Right atrium auricular region (tissue), 2 donors: ENCODE measurements at places on chromosomes 12 and 14. TPM values are rescaled to one million over a fixed set of nuclear protein-coding genes. Genes with fewer than 3 reads are reported as not detected.

The AMDHD1 gene
- 0.63 TPM for total RNA-seq

DNA sequence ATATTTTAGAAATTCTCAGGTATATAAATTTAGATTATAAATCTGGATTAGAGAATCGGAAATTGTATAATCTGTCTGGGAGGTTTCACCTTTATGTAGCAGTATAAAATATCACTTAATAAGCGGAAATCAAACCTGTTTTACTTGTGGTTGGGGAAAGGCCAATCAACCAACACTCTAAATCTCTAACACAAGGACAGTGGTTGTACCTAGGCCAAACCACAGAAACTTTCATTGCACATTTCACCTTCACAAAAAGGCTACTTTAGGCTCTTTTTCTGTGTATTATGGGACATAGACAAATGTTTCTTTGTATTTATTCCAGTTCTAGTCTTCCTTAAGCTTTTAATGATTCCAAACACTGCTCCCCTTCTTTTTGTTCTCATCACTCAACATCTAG lies 19.8 kb downstream of the ERH start:
- DNase-seq: no peak

- no peak for DNase-seq
Measured at GRCh38 chr14:59359431-59360124, 105.6 kb downstream of the GPR135 start.

The PRKCH gene
- 40.3 TPM for total RNA-seq

GRCh38 chr12:1815814-1816729 lies 4.3 kb upstream of the LRTM2 start:
- no peak for DNase-seq

DNA sequence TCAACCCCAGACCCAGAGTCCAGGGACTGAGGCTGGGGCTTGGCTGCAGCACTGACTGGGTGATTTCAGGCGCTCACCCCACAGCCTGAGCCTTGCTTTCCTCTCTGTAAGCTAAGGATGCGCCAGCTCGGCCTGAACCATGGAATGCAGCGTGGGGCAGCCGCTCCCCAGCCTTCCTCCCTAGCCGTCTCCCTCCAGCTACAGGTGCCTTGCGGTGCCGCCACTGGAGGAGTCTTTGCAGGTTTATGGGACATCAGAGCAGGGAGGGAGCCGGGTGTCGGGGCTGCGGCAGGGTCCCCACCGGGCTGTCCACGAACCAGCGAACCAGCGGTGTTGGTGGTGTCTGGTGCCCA lies 19.4 kb downstream of the PPP2R5C start:
- no peak for DNase-seq

The PLA2G1B gene
- not detected for total RNA-seq

DNA sequence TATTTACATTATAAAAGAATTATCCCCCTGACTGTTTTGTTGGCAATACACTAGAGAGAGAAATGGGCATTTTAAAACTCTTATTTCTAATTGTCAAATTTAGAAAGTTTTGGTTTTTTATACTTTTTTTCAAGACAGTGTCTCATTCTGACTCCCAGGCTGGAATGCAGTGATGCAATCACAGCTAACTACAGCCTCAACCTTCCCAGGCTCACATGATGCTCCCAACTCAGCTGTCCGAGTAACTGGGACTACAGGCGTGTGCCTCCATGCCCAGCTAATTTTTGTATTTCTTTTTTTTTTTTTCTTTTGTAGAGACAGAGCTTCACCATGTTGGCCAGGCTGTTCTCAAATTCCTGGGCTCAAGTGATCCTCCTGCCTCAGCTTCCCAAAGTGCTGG lies 8.3 kb upstream of the OR11H6 start:
- DNase-seq: no peak

GRCh38 chr12:23760495-23760894 lies 189.0 kb downstream of the SOX5 start:
- no peak for DNase-seq

The GRIP1 gene
- 12.6 TPM for total RNA-seq

The TBC1D30 gene
- total RNA-seq: 0.48 TPM

GRCh38 chr12:66210840-66211239 lies 21.8 kb downstream of the IRAK3 start:
- no peak for DNase-seq

DNA sequence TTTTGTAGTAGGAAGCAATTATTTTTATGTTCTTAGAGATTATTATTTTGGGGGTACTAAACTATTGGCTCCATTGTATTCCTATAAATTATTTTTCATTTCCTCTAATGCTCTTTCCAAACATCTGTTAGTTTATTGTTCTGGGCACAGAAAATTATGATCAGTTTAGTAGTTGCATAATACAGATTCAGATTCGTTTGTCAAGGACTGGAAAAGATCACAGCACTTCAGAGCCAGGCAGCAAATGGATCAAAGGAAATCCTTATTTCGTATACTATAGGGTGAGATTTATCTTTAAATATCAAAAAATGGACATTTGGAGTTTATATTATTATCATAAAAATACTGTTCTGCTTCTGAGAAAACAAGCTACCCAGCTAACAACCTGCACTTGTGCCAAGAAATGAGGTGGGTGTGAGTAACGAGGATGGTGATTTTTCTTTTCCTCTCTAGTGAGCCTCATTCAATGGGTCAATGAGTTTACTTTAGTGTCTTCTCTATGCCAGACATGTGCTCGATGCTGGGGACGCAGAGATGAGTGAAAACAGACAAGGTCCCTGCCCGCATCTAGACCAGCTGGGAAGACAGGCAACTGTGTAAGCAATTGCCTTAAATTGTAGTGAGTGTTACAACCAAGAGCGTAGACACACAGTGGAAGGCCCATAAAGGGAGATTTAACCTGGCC lies 208.6 kb upstream of the PLXNC1 start:
- DNase-seq: no peak

- DNase-seq: no peak
Measured at GRCh38 chr14:82447586-82447985, 913.9 kb upstream of the SEL1L start.

- peak; percentile 82 for DNase-seq
Measured at GRCh38 chr12:6551063-6551461, 4.8 kb downstream of the IFFO1 start.

The KRT82 gene
- not detected for total RNA-seq

- no peak for DNase-seq
Measured at GRCh38 chr14:103703433-103704385, 11.5 kb downstream of the XRCC3 start.

The INHBE gene
- not detected for total RNA-seq

DNA sequence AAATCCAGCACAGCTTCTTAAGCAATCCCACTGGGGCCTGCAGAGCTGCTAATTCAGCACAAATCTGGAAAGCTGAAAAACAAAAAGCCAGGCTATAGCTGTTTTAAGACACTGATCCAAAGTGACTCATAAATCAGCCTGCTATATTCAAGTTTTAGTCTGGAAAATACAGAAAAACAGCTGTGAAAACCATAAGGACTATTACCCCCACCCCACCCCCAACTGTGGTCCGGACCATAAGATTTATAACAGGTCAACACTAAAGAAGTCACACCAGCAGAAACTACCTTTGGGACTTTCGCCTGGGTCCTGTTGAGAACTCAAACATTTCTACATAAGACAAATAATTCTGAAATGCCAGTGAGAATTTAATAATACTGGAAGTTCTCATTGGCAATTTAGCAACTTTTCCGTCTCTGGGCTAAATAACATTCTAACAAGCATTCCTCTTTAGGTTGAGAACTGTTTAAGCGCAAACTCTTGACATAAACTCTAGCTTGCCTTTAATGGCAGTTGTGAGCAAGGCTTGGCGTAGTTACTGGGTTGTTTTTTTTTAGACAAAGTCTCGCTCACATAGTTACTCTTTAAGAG lies 3.3 kb downstream of the LRIG3 start:
- DNase-seq: no peak

- DNase-seq: no peak
Measured at GRCh38 chr14:76056128-76056527, 70.6 kb downstream of the IFT43 start.

The IL22 gene
- not detected for total RNA-seq

GRCh38 chr14:23481362-23481970 lies 12.0 kb downstream of the NGDN start:
- DNase-seq: no peak

DNA sequence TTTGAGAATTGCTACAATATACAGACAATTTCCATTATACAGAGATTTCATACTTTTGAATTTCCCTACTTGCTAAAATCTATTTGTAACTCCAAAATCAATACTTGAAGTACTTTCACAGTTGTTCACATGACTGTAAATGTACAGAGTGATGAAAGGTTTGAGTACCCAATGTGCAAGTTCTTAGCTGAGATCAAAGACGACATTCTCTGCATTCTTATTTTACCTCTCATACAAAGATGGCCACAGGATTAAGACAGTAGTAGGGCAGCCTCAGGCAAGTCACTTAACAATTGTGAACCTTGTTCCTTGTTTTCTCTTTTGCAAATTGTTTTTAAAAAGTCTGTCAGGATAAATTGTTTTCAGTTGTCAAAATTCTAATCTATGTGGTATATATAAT lies 255.9 kb upstream of the KITLG start:
- DNase-seq: no peak

GRCh38 chr12:71719647-71720370 lies 33.9 kb downstream of the TMEM19 start:
- no peak for DNase-seq

- no peak for DNase-seq
Measured at GRCh38 chr12:31274520-31275300, 51.2 kb downstream of the SINHCAF start.

- no peak for DNase-seq
Measured at GRCh38 chr12:26455936-26456574, 260.7 kb downstream of the SSPN start.

- no peak for DNase-seq
Measured at GRCh38 chr12:6387541-6387940, 3.6 kb downstream of the LTBR start.

DNA sequence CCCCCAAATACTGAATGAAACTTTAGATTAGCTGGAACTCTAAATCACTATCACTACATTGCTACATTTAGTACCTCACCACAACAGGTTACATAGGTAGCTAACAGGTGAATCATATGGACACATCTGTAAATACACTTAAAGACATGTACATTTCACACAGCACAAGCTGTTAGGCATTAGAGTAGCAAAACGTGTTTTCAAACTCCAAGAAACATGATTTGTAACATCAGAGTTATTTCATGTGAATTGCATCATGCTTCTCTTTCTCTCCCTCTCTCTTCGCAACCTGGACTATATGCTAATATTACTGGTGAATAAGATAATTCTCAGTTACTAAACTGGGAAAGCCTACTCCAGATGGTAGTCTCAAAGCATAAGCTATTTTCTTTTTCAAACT lies 4.3 kb downstream of the SEL1L start:
- no peak for DNase-seq

DNA sequence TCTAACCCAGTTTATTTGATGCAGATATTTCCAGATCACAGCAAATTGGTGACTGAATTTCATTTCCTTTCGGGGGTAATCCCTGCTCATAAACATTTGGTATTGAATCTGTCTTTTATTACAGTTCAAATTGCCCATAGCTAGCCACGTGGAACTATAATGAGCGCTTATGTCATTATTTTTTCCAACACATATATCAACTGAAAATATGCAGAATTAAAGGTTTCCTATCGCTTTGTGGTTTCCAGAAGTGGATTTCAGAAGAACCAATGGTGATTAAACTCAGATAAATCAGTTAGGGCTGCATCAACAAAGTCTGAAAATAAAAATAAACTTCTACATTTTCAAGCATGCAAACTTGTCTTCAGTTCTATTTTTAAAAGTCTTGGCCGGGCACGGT lies 111.9 kb downstream of the PIK3C2G start:
- no peak for DNase-seq

The FOXN4 gene
- not detected for total RNA-seq

The NPFF gene
- total RNA-seq: not detected

The ETFBKMT gene
- total RNA-seq: 2.2 TPM

The HOXC5 gene
- not detected for total RNA-seq

The C12orf54 gene
- total RNA-seq: not detected

DNA sequence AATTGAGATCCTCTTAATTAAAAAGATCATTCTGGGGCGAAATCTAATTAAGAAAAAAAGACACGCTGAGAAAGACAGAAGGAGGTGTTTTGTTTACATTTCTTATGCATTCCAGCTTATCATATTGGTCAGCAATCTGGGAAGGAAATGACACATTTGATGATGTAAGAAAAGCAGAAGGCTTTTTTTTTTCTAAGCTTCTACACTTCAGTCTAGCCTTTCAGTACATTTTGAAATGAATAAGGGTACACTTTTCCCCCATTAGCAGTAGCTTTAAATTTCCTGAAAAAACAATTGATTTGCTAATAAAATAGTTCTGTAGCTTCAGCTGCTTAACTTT lies 5.9 kb upstream of the GSC start:
- no peak for DNase-seq

The PUS7L gene
- total RNA-seq: 4.6 TPM

The RSRC2 gene
- total RNA-seq: 35.6 TPM

GRCh38 chr14:95515596-95516552 lies 576 bp downstream of the SYNE3 start:
- DNase-seq: no peak

- no peak for DNase-seq
Measured at GRCh38 chr12:130683811-130684210, 32.3 kb downstream of the RIMBP2 start.

DNA sequence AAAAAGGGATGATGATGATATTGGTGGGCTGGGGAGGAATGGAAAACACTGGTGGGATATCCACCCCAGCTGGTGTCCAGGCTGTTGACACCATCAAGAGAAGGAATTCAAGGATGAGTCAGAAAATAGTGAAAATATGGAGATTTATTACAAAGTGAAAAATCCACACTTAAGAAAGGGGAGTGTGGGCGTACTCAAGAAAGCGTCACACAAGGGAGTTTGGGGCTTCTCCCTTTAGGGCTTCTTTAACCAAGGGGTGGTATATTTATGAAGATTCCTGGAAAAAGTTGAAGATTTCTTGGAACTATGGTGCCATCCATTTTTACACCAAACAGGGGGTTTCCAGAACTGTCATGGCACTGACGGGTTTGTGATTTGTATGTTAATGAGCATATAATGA lies 63.1 kb upstream of the ARID2 start:
- no peak for DNase-seq

The MORN3 gene
- not detected for total RNA-seq

DNA sequence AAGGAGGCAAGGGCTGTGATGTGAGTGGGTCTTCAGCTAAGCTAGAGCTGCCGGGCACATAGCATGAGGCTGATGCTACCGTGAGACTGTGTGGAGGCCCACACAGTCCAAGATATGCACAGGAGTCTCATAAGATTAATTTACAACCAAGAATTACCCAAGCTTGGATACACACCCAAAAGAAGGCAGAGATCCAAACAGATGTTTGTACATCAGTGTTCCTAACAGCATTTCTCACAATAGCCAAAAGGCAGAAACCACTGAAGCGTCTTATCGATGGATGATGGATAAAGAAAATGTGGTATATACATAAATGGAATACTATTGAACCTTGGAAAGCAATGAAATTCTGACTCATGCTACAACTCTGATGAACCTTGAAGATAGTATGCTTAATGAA lies 40.8 kb upstream of the RIC8B start:
- no peak for DNase-seq

DNA sequence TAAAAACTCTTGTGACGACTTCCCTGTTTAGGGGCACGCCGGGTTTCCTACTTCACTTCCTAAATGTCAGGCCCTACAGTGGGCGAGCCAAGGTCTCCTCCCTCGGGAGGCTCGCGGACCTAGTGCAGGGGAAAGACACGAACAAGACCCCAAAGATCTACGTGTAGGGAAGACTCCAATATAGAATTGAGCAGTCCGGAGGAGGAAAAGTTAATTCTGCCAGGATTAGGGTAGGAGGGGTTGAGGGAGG lies 564 bp downstream of the ATXN3 start:
- peak; percentile 75 for DNase-seq

- no peak for DNase-seq
Measured at GRCh38 chr12:126727218-126728075, 1539.5 kb upstream of the TMEM132C start.

The OTOGL gene
- total RNA-seq: 10.9 TPM

GRCh38 chr12:122123051-122123760 lies 44.6 kb downstream of the MLXIP start:
- peak; percentile 82 for DNase-seq
